WTC11 (cell line): ENCODE measurements at places on chromosomes 4 and X.

GRCh38 chr4:187887906-187888305, 107.7 kb upstream of the ZFP42 start:
- DNase-seq = no peak

- no peak for DNase-seq
Observed at GRCh38 chr4:79292008-79292407, 33.9 kb downstream of the NAA11 start.

GRCh38 chr4:180664766-180665368, 1578.3 kb upstream of the TENM3 start:
- DNase-seq = peak; percentile 74

- no peak for DNase-seq
Observed at GRCh38 chrX:79035421-79035820, 90.2 kb downstream of the P2RY10 start.

DNA sequence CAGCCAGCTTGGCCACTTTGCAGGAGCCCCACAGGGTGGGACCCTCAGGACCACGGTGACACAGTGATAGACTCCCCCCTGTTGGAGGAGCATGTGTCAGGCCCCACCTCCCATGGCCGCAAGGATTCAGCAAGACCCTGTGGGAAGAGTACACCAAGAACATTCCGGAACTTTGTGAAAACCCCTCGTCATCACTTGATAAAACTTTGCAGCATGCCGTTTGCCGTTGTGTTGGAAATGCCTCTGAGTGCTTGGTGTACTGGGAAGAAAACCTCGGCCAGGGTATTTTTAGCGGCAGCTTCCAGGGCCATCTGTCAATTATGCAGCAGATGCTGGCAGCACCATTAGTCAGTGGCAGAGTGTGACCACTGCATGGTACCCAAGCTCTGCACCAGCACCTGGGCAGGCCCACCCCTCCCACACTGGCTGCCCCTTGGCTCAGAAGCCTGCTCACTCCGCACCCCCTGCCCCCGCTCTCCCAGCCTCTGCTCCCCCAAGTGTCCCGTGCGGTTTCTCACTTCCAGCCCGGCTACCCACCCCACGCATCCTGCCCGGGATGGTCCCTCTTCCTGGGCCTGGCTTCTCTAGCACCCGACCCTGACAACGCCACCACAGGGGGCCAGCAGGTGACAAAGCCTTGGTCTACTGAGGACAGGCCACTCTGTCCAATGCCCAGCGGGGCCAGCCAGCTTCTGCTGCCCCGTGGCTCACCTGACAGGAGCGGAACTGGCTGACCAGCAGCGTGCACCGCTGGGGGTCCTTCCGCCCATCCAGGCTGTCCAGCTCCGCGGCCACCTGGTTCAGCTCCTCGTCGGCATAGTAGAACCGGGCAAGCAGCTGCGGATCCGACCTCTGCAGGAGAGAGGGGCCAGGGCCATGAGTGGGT, 65.0 kb downstream of the ZFYVE28 start:
- no peak for DNase-seq

- DNase-seq = no peak
Observed at GRCh38 chrX:47297874-47298273, 65.1 kb downstream of the USP11 start.

DNA sequence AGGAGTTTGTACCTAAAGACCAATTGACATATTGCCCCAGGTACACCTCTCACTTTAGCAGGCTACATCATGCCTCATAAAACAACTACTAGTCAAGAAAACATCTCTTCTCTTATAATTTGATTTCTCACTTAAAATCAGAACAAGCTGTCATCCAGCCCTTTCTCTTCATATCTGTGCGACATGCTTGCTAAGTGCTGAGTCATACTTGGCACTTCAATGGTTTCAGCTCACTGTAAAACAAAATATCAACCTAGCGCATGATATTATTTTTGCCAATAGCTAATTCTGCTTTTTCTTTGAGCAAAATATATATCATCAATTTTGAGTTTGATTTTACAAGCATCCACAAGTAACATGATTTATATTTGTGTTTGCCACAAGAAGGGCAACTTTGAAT, 27.9 kb upstream of the FUNDC1 start:
- DNase-seq = no peak

DNA sequence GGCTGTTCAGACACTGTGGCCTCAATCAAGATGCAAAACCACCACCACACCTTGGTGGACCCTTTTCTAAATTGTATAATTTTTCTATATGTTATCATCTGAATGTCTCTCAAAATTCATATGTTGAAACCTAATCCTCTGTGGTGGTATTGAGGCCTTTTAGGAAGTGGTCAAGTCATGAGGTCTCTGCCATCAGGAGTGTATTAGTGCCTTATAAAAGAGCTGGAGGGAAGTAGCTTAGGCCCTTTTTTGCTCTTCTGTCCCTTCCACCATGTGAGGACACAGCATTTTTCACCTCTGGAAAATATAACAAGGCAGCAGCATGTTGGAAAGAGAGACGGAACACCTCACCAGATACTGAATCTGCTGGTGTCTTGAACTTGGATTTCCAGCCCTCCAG, 30.5 kb upstream of the DKK2 start:
- DNase-seq = no peak

DNA sequence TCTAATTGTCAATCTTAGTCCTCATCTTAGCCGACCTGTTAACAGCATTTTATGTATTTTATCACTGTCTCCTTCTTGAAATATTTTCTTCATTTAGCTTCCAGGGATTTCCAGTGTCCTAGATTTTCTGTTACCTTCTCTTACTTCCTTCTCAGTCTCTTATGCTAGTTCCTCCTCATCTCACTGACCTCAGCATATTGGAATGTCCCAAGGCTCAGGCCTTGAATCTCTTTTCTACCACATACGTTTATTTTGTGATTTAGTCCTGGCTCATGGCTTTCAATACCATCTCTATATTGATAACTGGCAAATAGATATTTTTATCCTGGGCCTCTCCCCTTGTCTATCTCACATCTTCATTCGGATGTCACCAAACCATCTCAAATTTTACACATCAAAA, 61.1 kb downstream of the IQCM start:
- no peak for DNase-seq

DNA sequence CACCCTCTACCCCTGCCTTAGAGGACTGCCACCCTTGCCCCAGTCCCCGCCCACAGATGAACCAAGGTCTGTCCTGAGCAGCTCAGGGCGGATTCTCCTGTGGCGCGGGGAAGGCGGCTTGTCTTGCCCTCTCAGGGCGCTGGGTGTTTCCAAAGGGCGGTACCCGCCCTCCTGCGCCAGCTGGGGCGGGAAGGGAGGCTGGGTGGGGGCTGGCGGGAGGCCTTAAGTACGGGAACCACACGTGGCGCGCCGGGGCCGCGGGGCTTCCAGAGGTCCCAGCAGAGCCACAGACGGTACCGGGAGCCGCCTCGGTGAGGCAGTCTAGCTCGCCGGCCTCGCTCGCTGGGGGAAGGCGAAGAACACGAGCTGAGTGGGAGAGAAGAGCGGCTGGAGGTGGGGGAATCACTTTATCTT, 361.1 kb downstream of the MID1IP1 start:
- peak; percentile 26 for DNase-seq

DNA sequence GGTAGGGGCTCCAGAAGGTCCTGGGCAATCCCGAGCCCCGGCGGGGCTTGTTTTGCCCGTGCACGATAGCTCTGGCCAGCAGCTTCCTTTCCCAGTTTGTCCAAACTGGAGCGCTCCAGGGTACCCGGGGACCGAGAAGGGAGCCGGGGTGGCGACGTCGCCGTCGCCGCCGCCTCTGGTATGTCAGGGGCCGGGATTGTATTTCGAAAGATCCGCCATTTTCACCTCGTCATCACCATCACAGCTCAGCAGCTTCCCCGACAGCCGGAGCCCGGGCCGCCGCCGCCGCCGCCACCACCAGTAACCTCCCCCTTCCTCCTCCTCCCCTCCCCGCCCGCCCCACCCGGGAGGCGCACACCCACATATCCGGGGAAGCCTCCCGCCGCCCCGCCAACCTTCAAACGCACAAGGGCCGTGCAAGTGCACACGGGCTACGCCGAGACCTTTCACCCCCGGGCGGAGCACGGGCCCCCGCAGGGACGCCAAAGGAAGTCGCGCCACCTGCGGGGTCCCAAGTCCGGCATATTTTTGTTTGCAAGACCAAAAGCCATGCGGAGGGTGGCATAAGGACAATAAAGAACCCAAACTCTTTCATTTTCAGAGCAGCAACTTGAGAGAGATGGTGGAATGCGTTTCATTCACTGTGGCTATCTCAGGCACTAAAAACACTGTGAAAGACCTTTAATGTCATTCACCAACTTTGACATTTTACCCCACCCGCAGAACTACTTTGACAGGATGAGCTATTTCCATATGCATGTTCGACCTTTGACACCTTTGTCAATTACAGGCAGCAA, at the start of gene LIN54:
Gene LIN54 (minus strand): TSS at position 302 of the 797 bp plus-strand sequence. CDS start 25,979 bp downstream, outside the sequence.
- peak; percentile 65 for DNase-seq

DNA sequence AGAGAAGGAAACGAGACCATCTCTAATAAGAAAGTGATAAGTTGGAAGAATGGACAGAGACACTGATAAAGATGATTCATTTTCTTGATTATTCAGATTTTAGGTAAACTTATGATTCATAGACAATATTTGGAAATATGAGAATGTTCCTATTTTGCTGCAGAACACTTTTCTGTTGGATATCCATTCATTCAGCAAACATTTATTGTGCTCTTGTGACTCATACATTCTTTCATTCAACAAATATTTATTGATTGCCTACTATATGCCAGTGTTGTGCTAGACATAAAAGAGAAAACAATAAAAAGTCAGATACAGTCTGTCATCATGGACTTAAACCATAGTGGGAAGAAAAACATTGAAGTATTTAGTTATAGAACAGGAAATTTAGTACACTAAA, 1232.0 kb downstream of the STIM2 start:
- DNase-seq = no peak

DNA sequence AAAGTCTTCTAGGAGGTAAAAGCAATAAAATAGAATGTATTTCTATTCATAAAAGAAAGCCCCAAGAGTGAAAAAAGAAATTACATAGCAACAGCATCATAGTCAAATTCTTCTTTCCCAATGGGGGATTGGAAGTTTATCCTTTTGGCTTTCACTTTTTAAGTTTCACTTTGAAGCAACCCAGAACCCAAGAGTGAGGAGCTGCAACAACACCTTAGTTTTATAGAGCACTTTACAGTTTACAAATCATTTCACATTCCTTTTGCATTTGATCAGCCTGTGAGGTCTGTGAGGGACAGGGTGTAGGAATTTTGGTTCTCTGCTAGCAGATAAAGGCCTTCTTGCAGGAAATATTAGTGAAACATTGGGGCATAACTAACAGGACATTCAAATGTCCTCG, 112.0 kb upstream of the NDP start:
- DNase-seq = no peak

- DNase-seq = no peak
Observed at GRCh38 chrX:1397441-1398270, 5.7 kb upstream of the SLC25A6 start.

DNA sequence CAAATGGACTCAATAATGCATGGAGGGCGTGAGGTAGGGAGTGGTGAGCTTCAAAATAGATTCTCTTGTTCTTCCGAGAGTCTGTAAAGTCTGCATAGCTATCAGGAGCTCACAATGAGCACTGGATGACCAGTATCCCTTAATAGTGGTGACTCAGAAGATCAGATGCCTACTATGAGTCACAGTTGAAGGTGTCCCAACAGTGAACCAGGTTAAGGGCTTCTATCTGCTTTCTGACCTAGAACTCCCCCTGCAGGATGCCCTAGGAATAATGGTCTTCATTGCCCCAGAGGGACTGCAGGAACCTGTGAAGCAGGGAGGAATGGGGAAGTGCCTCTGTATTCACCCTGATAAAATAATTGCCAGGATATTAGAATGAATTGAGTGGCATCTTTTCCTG, 22.1 kb downstream of the DGKK start:
- DNase-seq = peak; percentile 48

GRCh38 chrX:136616987-136617685, 30.8 kb upstream of the CD40LG start:
- no peak for DNase-seq

DNA sequence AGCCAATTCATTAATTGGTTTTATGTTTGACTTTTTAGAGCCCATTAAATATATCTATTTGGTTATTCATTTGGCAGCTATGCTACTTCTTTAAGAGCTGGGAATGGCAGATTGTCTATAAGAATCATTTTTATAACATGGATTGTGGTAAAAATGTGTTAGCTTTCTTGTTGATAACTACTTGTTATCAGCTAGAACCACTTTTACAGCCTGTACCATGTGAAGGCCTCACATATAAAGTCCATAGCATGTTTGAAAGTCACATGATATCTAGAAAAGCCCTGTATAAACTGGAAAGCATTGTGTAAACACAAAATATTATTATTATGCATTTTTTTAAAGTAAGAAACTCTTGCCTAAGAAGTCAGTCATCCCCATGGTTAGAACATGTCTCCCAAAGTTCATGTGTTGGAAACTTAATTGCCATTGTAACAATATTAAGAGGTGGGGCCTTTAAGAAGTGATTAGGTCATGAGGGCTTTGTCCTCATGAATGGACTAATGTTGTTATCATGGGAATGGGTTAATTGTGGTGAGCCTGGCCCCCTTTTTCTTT, 110.9 kb upstream of the BMP2K start:
- no peak for DNase-seq

DNA sequence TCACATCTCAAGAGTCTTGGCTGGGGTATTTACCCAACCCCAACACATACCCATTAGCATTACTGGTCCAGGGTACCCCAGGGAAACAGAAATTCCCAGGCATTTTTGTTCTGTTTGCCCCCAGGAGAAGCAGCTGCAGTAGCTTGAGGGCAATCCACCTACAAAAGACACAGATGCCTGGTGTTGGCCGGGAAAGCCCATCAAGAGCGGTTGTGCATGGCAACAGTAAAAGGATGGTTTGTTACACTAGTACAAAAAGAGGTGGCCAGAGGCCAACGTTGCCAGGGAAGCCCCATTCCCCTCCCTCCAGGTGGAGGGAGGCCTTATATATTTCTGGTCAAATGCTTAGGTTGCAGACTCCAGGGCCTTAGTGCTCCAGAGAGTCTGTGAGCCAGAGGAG, 637.8 kb downstream of the BCOR start:
- DNase-seq = no peak

GRCh38 chrX:53239474-53239873, 14.5 kb upstream of the KDM5C start:
- DNase-seq = peak; percentile 48

DNA sequence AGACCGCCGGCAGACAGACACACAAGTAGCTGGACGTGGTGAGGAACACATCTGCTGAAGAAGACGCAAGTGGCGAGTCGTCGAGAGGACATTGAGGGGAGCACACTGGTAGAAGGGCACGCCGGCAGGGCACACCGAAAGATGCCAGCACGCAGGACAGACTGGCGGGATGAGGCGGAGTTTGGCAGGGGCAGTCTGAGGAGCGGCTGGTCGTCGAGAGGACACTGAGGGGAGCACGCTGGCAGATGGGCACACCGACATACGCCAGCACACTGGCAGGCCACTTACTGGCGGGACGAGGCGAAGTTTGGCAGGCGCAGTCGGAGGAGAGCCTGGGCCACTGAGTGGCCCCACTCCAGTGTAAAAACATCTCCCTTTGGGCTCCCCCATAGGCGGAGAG, 42.1 kb downstream of the RASGEF1B start:
- no peak for DNase-seq

- no peak for DNase-seq
Observed at GRCh38 chr4:148151806-148152205, 290.4 kb downstream of the NR3C2 start.
